ENCODE measurements at places on chromosomes 6 and 20. TPM values are rescaled to one million over a fixed set of nuclear protein-coding genes. Genes with fewer than 3 reads are reported as not detected.

GRCh38 chr6:7907159-7907558, 3.4 kb downstream of the TXNDC5 start:
- H3K4me3 ChIP-seq = no peak overlapping the region
- no peak for DNase-seq
- H3K27me3 ChIP-seq = no peaks in the 10 kb centered on the region
- H3K27ac ChIP-seq = no peak overlapping the region

DNA sequence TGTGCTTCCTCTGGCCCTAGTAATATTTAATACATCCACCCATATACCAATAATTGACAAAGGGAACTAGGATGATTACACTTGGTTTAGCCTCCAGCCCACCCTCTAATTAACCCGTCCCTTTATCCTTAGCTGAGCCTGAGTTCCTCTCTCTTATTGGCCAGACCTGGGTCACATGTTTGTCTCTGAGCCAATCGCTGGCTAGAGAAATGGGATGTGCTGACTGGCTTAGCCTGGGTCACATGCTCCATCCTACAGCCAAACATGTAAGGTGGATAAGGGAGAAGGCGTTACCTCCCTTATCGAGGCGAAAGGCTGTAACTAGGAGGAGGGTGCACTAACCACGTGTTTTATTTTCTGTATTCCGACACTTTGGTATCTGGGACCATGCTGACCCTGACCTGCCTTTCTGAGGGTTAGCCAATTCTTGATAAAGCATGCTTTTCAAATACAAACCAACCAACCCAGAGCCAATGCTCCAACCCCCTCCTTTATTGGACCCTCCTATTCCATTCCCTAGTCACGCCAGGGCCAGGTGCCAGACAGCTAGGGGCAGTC, 262.7 kb downstream of the PREX1 start:
- H3K27ac ChIP-seq = no peak overlapping the region
- DNase-seq = no peak
- no peak overlapping the region for H3K4me3 ChIP-seq
- no peaks in the 10 kb centered on the region for H3K4me1 ChIP-seq
- H3K36me3 ChIP-seq = no peaks in the 10 kb centered on the region

DNA sequence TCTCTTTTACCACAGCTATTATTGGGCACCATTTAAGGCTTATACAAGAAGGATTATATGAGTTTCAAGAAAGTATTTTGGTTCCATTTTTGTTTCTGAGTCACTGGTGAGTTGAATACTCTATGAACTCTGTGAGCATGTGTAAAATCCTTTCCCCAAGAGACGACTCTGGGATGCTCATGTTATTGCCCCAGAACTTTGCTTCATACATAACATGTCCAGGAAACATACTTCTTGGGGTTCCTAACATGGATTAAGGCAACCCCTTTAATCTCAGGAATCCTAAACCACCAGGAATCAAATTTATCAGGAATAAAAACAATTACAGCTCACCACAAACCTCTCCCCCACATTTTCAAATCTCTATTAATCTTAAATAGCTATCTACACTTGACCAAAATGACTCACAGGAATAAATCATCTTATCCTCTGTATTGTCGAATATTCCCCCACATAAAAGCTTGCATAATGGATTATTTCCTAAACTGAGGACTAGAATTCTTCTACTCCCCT, 117.5 kb upstream of the COL21A1 start:
- H3K36me3 ChIP-seq = no peaks in the 10 kb centered on the region
- no peak overlapping the region for H3K27ac ChIP-seq
- H3K4me1 ChIP-seq = no peaks in the 10 kb centered on the region

DNA sequence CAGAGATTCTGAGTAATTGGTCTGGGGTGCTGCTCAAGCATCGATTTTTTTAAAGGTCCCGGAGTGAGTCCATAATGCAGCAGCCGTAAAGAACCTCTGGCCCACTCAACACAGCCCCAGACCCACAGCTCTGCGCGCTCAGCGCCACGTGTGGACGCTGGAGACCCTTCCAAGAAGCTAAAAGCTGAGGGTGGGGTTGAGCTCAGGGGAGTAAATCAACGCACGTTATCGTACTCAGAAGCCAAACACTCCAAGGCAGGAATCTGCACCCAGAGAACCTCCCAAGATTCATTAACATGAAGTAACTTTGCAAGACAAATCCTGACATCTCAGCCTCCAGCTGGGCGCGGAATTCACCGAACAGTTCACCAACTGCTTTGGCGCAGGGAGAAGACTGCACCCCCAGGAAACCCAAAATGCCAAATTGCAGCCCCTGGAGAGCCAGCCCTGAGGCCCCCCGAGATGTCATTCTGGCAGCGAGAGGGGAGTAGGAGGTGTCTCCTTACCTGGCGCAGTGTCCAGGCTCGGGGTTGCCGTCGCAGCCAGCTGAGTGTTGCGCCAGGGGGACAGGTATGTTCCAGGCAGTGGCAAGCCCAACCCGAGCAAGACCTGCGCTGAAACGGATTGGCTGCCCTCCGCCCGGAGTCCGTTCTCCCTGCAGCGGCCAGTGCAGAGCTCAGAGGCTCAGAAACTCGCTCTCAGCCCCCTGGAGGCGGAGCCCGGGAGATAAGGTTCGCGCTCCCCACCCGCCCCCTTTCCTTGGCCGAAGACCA, at the start of gene COL21A1:
Gene COL21A1 (minus strand): TSS at position 700 of the 773 bp plus-strand sequence. CDS start 64,962 bp downstream, outside the sequence.
- H3K4me3 ChIP-seq = no peak within 1 kb of the TSS
- H3K27me3 ChIP-seq = peaks cover 4% of the 10 kb centered on the region
- H3K36me3 ChIP-seq = no peaks in the 10 kb centered on the region
- DNase-seq = no peak
- H3K4me1 ChIP-seq = no peaks in the 10 kb centered on the region

- no peaks in the 10 kb centered on the region for H3K27me3 ChIP-seq
- peaks cover 15% of the 10 kb centered on the region for H3K36me3 ChIP-seq
- H3K4me3 ChIP-seq = no peak overlapping the region
- H3K4me1 ChIP-seq = peaks cover 54% of the 10 kb centered on the region
- H3K27ac ChIP-seq = peak overlapping the region; percentile 30
- peak; percentile 22 for DNase-seq
These were observed 36.9 kb downstream of the B4GALT5 start for GRCh38 chr20:49676581-49677291.

GRCh38 chr6:3285732-3286131, 27.0 kb downstream of the PSMG4 start:
- H3K27me3 ChIP-seq = no peaks in the 10 kb centered on the region
- peaks cover 2% of the 10 kb centered on the region for H3K36me3 ChIP-seq
- no peak for DNase-seq
- H3K4me3 ChIP-seq = no peak overlapping the region
- H3K27ac ChIP-seq = no peak overlapping the region

Gene TMEM200A
- total RNA-seq = not detected

Gene SLCO4A1
- 55.0 TPM for total RNA-seq
